ENCODE measurements at places on chromosomes 6 and 20.
A peak's percentile ranks its signal among the peaks of the same experiment; 100 is the strongest.

GRCh38 chr6:27893836-27894807 is 18.1 kb downstream of the OR2B2 start:
- peak; percentile 56 for DNase-seq

GRCh38 chr20:35739294-35740163 is 2.5 kb downstream of the RBM39 start:
- no peak for DNase-seq

- peak; percentile 56 for DNase-seq
These were observed 3.0 kb downstream of the FLRT3 start for GRCh38 chr20:14334306-14334930.

DNA sequence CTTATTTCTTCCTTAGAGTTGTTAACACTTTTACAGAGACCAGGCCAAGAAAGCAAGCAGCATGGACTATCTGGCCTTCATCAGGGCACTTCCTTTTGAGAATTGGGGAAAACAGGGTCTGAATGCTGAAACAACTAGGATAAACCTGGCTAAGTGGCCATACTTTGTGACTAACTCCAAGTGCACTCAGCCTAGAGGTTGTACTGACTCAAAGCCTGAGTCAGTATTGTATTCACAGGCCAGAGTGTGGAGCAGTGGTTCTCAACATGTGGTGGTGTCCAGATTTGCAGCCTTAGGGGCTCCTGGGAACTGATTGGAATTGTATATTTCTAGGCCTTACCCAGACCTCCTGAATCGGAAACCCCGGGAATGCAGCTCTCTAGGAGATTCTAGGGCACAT is 20.1 kb downstream of the SEC23B start:
- no peak for DNase-seq

GRCh38 chr6:22657352-22657980 is 88.1 kb downstream of the HDGFL1 start:
- DNase-seq = no peak

DNA sequence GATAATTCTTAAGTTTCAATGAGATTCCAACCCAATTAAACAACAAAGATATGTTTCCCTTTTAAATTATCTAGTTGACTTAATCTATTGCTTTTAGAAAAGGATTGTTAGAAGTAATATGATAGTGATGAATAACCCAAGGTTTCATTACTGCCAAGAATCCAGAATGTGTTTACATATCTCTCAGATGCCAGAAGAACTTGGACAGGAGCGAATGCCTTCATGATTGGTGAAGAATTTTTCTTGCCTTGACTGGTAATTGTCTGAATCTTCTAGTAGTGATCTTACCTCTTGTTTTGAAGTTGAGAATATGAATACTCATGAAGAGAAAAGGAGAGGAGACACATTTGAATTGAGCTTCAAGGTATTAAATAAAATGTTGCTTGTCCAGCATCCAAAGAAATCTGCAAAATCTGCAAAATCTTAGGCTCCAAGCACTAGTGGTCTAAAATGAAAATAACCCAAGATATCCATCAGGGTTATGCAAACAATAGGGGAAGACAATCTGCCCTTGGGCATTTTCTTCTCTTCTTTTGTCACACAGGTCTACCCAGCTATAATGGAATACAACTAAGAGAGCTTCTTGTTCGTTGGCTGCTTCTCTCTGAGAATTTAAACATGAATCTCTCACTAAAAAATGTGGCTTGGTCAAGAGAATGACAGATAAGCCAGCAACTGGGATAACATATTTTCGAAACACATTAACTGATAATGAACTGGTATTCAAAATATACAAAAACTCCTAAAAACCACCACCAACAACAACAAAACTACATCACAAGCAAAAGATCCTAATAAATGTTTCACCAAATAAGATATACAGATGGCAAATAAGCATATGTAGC is 928.9 kb downstream of the EYS start:
- DNase-seq = no peak

GRCh38 chr6:107083047-107083768 is 32.1 kb downstream of the BEND3 start:
- no peak for DNase-seq

DNA sequence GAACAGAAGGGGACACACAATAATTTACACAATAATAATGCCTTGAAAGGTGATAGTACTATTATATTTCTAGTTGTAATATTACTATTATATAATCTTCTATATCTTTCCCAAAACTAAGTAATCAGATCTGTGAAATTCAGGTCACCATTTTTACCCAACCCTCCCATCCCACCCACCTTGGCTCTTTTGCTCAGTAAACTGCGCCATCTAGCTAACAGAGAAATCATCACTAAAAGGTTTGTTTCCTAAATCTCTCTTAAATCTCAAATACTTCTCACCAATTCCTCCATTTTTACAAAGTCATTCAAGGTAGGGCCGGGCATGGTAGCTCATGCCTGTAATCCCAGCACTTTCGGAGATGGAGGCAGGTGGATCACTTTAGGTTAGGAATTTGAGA is 83.4 kb downstream of the CDK19 start:
- no peak for DNase-seq

- no peak for DNase-seq
These were observed 11.5 kb downstream of the NFKBIL1 start for GRCh38 chr6:31558631-31559500.

DNA sequence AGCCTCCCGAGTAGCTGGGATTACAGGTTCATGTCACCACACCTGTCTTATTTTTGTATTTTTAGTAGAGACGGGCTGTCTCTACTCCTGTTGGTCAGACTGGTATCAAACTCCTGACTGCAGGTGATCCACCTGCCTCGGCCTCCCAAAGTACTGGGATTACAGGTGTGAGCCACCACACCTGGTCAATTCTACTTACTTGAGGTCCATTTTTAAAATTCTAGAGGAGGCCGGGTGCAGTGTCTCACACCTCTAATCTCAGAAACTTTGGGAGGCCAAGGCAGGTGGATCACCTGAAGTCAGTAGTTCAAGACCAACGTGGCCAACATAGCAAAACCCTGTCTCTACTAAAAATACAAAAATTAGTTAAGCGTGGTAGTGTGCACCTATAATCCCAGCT is 7.8 kb downstream of the RIPOR3 start:
- no peak for DNase-seq

DNA sequence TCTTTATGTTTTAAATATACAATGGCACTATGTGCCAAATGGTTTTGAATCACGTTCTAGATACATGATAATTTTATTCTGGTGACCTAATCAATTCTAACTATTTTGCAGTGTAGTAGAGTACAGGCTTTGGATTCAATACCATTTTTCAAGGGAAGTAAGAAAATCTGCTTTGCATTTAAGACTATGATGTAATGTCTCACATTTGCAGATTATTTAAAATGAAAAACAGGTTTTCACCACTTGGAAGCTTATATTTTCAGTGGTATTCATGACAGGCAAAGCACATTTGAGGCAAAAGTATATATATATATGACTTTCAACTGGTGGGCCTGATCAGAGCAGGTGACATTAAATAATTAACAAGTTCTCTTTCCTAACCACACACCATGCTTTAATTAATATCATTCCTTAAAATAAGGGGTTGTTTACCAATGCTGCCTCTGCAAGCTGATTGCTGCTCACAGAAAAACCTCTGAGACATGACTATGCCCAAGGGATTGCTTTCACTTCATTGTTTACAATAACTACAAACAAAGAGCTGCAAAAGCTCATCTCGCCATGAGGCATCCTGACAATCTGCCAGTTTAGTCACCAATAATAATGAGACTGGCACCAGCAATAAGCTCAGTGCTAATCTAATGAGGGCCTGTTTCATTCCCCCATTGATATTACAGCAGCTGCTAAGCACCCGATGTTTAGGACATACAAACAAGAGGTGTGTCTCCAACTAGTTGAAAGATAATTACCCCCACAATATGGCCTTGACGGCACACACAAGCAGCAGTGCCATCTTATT is 1176.0 kb upstream of the GJE1 start:
- DNase-seq = no peak

DNA sequence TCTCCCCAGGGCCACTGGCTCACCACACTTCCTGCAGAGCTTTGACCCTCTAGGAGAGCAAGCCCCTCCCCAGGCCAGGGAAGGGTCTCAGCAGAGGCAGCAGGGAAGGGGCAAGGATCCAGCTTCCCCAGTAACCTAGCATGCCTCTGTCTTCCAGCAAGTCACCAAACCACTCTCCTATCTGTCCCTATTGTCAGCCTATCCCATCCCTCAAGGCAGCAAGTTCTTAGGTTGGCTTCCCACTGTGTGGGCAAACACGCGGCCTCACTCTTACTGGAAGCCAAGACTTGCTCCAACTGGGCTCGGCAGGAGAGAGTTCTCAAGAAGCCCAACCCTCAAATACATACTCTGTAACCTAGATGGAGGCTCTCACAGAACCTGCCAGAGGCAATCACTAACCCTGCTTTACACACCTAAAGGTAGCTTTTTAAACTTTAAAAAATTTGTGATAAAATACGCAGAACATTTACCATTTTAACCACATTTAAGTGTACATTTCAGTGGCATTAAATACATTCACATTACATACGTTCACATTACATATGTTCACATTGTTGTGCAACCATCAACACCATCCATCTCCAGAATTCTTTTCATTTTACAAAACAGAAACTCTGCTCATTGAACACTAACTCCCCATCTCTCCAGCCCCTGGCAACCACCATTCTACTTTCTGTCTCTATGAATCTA is 58.5 kb downstream of the MRPL14 start:
- DNase-seq = peak; percentile 42

- no peak for DNase-seq
These were observed 53.9 kb downstream of the ADNP start for GRCh38 chr20:50877232-50877743.

DNA sequence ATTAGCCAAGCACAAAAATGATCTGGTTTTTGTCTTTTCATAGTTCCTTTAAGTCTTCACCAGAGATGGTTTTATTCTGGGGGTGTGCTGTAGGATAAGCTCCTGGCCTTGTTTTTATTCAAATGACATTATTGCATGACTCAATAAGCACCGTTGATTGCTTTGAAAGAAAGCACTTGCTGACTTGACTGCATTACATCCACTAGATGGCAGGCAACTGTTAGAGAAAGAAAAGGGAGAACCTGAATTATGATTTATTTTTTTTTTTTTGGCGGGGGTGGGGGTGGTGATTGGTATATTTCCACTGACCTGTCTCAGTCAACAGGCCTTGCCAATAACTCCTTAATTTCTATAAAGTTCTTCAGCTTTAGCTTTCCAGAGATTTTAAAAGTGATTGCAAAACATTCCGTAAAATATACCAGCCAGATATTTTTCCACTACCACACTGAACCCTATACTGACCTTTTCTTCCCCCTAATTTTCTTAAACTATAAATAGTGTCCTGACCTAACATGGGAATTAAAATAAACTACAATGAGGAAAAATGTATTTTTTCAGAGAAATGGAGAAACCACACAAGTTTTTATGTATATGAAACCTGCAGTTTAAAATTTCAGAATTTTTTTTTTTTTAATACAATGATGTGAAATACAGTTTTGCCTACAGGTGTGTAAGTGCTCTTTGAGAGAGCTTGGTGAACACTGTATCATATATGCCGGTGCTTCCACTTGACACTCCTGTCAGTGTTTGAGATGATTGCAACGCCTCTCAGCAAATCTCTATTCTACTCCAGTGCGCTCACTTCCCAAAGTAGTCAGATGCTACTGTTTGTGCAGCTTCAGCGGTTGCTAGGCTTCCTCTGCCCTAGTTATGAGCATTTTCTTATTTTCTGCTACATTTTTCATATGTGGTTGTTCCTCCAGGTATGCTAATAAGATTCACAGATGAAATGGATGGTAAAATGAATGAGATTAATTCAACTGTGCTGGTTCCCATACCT is 274.3 kb downstream of the CD109 start:
- DNase-seq = peak; percentile 23

GRCh38 chr6:157184202-157185015 is 138.9 kb downstream of the TMEM242 start:
- DNase-seq = peak; percentile 85

- no peak for DNase-seq
These were observed 142.3 kb upstream of the NRSN1 start for GRCh38 chr6:23983735-23984134.

DNA sequence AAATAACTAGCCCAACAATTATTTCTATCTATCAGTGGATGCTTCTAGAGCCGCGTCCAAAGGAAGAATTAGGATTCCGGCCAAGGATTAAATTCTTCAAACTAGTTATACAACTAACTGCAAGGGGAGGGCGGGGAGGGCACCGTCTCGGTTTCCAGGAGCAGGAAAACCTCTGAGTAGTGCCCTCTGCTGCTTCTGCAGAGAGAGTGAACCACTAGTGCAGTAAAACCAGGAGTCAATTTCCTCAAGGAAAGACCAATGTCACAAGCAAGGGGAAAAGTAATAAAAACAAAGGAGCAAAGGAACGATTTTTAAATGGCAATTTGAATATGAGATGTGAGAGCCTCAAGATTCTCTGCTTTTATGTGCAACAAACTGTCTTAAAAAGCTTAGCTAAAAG is 16.5 kb upstream of the UBE2J1 start:
- DNase-seq = peak; percentile 46

DNA sequence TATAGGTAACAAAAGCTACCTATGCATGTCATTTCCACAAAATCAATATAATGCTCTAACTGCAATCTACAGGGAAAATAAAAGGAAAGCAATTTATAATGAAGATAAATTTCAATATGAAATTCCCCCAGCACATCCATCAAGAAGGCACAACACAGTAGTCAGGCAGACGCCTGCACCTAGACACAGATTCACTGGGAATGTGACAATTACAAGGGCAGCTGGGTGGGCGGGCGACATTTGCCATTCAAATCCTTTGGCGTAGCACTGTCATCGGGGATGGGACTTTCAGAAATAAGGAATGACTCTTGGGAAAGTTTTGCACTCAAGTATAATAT is 60.4 kb downstream of the SULF2 start:
- DNase-seq = no peak

- DNase-seq = no peak
These were observed 335.3 kb downstream of the SOX4 start for GRCh38 chr6:21928827-21929226.

GRCh38 chr6:145608850-145609249 is 126.5 kb downstream of the EPM2A start:
- no peak for DNase-seq

DNA sequence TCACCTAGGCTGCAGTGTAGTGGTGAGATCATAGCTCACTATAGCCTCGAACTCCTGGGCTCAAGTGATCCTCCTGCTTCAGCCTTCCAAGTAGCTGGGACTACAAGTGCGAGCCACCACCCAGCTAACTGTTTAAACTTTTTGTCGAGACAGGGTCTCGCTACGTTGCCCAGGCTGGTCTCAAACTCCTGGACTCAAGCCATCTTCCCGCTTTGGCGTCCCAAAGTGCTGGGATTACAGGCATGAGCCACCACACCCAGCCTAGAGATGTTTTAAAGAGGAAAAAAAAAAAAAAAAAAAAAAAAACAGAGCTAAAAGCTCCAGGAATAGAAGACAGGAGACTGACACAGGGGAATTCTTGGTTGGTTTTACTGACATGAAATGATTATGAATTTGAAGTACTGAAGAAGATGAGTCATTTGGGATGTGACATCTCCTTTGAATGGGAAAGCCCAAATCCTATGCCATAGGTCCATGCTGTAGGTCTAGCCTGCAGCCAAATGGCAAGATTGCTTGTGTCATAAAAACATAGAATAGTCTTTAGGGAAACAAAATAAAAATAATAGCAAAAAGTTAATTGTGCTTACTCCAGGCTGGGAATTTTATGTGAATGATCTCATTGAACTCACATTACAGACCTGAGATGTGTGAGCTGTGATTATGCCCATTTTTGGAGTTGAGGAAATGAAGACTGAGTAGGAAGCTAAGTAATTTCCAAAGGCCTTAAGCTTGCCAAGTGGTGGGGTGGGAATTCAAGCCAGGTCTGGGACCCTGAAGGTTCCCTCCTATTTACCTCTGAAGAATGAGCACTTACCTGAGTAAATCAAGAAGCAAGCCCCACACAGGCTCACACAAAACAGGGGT is 24.3 kb upstream of the NHSL1 start:
- DNase-seq = no peak

All from HEK293T (cell line).